Colonic mucosa (tissue), 4 donors: ENCODE measurements at places on chromosomes 1 and 21.

DNA sequence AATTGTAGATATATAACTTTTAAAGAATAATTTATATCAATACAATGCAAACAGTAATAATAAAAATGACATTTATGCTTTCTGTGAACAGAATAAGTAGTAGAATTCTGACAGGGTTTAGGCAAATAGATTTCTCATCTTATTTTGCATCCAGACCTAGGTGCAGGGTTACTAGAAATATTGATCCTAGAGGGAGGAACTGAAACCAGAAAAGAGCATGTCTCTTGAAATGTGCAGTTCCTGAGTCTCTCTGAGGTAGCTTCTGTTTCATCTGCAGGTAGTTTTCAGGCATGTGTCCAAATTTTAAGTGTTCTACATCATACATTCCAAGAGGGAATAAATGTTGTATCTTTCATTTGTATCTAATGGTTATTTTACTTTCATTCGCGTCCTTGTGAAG, 631.9 kb upstream of the ADGRL4 start:
- H3K4me3 ChIP-seq, result no peak overlapping the region
- H3K27me3 ChIP-seq, result no peaks in the 10 kb centered on the region
- no peak for DNase-seq
- H3K27ac ChIP-seq, result no peak overlapping the region
- H3K4me1 ChIP-seq, result no peaks in the 10 kb centered on the region
- no peaks in the 10 kb centered on the region for H3K36me3 ChIP-seq

- H3K36me3 ChIP-seq, result no peaks in the 10 kb centered on the region
- no peak overlapping the region for H3K27ac ChIP-seq
- H3K27me3 ChIP-seq, result no peaks in the 10 kb centered on the region
- H3K4me1 ChIP-seq, result no peaks in the 10 kb centered on the region
Measured at GRCh38 chr1:82464362-82465001, 663.7 kb downstream of the ADGRL2 start.

DNA sequence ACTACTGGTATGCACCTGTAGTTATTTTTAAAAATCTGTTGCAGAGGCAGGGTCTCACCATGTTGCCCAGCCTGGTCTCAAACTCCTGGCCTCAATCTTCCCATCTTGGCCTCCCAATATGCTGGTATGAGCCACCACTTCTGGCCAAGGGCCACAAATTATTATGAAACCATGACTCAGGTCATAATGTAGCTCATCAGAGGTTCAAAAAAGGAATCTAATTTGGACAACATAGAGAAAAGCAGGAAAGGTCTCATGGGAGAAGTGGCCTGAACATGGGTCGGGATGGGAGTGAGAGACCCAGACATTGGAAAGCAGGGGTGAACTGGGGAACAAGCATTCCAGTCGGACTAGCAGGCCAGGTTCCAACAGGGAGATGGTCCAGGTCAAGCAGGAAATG, 45.2 kb upstream of the C1orf198 start:
- peaks cover 16% of the 10 kb centered on the region for H3K36me3 ChIP-seq
- no peak overlapping the region for H3K4me3 ChIP-seq

- no peak overlapping the region for H3K27ac ChIP-seq
- DNase-seq, result no peak
- no peak overlapping the region for H3K4me3 ChIP-seq
- H3K36me3 ChIP-seq, result no peaks in the 10 kb centered on the region
Measured at GRCh38 chr1:198064181-198064580, 92.6 kb upstream of the NEK7 start.

- no peak overlapping the region for H3K4me3 ChIP-seq
- DNase-seq, result no peak
- no peaks in the 10 kb centered on the region for H3K4me1 ChIP-seq
- no peaks in the 10 kb centered on the region for H3K27me3 ChIP-seq
Measured at GRCh38 chr1:68454534-68454933, 4.8 kb upstream of the RPE65 start.

DNA sequence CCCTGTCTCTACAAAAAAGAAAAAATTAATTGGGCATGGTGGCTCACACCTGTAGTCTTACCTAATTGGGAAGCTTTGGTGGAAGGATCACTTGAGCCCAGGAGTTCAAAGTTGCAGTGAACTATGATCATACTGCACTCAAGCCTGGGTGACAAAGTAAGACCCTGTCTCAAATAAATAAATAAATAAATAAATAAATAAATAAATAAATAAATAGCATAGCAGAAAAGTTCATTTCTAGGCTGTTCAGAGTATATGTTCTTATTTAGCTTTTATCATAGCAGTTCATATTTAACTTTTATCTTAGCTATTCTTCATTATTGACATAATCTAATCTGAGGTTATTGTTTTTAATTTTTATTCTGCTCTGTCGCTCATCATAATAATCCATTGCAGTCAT, 8.7 kb upstream of the SEC16B start:
- no peak for DNase-seq
- H3K27me3 ChIP-seq, result no peaks in the 10 kb centered on the region
- H3K36me3 ChIP-seq, result no peaks in the 10 kb centered on the region

DNA sequence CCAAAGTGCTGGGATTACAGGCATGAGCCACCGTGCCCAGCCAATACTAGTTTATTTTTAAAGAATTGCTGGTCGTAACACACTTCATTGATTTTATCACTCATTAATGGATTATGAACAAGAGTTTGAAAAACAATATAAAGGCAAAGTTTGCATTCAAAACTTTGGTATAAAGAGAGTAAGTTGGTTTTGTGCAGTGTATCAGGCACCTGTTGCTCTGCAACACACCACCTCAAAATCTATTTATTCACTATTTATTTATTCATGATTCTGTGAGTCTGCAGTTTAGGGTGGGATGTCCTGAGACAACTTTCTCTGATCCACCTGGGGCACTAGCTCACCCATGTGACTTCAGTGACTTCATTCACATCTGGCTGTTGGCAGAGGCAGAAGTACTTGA, 10.2 kb upstream of the METTL18 start:
- no peaks in the 10 kb centered on the region for H3K27me3 ChIP-seq
- H3K36me3 ChIP-seq, result no peaks in the 10 kb centered on the region
- H3K4me1 ChIP-seq, result no peaks in the 10 kb centered on the region
- H3K4me3 ChIP-seq, result no peak overlapping the region
- no peak for DNase-seq
- H3K27ac ChIP-seq, result no peak overlapping the region

DNA sequence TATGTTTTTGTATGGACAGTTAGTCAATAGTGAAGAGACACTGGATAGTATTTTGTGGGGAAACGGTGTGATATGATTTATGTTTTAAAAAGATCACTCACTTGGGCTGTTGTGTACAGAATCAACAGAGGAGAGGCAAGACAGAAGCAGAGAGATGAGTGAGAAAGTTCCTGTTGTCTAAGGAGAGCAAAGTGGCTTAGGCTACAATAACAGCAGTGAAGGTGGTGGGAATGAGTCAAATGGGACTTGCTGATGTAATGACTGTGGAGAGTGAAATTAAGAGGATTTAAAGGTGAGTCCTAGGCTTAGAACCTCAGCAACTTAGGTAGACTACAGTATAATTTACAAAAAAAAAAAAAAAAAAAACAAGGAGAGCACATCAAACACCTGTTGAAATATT, 169.2 kb upstream of the HP1BP3 start:
- DNase-seq, result no peak
- H3K4me1 ChIP-seq, result no peaks in the 10 kb centered on the region
- H3K27me3 ChIP-seq, result no peaks in the 10 kb centered on the region

- no peaks in the 10 kb centered on the region for H3K36me3 ChIP-seq
- H3K4me1 ChIP-seq, result no peaks in the 10 kb centered on the region
- H3K4me3 ChIP-seq, result no peak overlapping the region
- DNase-seq, result no peak
- no peaks in the 10 kb centered on the region for H3K27me3 ChIP-seq
Measured at GRCh38 chr1:206518206-206518605, 10.9 kb downstream of the RASSF5 start.
